Aorta (tissue), 5 donors: ENCODE measurements at places on chromosomes 5 and 9. TPM values are rescaled to one million over a fixed set of nuclear protein-coding genes. Genes with fewer than 3 reads are reported as not detected.
A peak's percentile ranks its signal among the peaks of the same experiment; 100 is the strongest.

XPA gene
- total RNA-seq: 23.4 TPM

DNA sequence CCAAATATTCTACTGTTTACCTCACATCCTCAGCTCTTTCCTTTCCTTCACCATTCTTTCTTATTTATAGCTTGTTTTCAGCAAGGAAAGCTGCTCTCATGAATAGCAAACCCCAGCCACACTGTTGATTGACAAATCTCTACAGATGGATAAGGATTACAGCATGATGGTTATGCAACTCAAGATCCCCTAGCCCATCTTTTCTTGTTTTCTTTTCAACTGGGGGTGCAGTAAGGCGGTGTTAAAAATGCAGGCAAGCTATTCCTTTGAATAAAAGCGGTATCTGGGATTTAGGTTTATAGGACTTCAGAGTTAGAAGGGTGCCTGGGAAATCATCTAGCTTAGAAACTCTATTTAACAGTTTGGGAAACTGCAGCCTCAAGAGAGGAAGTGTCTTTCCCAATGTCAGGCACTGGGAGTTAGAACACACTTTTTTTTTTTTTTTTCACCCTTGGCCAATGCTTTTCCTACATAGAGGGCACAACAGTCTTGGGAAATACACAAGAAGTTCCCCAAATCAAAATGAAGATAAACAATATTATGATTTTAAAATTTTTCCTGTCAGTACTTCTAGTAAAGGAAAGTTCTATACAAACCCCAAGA, 2.6 kb downstream of the SPARC start:
- DNase-seq: no peak
- no peaks in the 10 kb centered on the region for H3K36me3 ChIP-seq
- no peaks in the 10 kb centered on the region for H3K27me3 ChIP-seq
- peak overlapping the region; percentile 17 for H3K27ac ChIP-seq

DNA sequence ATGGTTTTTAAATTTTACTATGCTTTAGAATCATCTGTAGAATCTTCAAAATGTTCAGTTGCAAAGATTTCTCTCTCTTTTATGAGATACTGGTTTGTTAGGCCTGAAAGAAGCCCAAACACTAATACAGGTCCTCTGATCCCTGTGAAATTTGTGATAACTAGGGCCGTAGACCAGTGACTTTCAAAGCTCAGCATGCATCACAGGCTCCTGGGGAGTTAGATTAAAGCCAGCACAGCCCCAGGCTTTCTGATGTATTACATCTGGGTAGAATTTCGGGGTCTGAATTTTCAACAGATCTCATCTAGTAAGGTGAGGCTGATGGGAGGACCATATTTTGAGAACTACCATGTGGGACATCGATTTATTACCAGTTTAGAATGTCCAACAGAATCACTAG, 194.1 kb upstream of the PTPRD start:
- H3K4me3 ChIP-seq: no peak overlapping the region
- DNase-seq: no peak
- no peak overlapping the region for H3K27ac ChIP-seq
- no peaks in the 10 kb centered on the region for H3K27me3 ChIP-seq

DNA sequence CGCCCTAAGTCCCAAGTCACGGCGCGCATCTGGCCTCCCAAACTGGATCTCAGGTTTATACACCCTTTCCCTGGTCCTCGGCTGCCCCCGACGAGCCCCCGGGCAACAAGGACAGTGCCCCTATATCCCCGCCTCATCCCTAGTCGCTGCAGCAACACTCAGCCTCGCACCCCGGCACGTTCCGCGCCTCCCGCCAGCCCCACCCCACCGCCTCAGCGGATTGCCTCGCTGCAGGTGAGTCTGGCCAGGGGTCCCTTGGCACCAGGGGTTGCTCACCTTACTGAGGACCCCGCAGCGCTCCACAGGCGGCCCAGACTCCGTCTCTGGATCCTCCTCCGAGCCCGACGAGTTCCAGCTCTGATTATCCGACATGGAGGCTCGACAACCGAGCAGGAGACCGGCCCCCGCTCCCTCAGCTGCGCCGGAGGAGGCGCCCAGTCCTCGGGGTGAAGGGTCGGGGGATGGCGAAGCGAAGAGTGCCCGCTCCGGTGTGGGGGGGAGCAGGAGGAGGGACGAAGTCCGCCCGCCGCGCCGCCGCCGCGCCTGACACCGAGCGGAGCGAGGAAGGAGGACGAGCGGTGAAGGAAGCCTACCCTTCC, 494 bp downstream of the CERT1 start:
- H3K27ac ChIP-seq: no peak overlapping the region
- no peaks in the 10 kb centered on the region for H3K27me3 ChIP-seq
- H3K36me3 ChIP-seq: no peaks in the 10 kb centered on the region
- peak; percentile 75 for DNase-seq
- H3K4me3 ChIP-seq: peak overlapping the region; percentile 67

EGR1 gene
- total RNA-seq: 669 TPM

RNF130 gene
- 95.8 TPM for total RNA-seq

TMEM174 gene
- total RNA-seq: not detected

PDGFRB gene
- 217 TPM for total RNA-seq

IQGAP2 gene
- 27.0 TPM for total RNA-seq

DNA sequence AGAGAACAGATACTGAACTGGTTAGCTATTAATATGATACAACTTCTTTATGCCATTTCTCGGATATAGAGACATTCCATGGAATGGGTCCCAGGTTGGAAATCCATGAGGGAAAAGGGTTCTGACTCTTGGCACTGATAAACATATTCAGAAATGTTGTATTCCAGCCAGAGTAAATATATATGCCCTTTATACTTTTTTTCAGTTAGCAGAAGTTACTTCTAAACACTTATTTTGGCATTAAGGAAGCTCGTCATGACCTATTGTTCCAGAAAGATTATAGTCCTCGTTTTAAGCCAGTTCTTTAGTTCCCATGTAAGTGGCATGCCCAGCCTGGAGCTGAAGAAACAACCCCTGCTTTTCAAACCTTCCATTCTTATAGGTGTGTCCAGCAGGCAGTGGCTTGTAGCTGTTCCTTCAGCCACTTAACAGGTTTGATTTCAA, 181.6 kb downstream of the CD180 start:
- peak overlapping the region; percentile 31 for H3K4me3 ChIP-seq
- H3K27me3 ChIP-seq: no peaks in the 10 kb centered on the region
- H3K36me3 ChIP-seq: no peaks in the 10 kb centered on the region
- no peak for DNase-seq

DNA sequence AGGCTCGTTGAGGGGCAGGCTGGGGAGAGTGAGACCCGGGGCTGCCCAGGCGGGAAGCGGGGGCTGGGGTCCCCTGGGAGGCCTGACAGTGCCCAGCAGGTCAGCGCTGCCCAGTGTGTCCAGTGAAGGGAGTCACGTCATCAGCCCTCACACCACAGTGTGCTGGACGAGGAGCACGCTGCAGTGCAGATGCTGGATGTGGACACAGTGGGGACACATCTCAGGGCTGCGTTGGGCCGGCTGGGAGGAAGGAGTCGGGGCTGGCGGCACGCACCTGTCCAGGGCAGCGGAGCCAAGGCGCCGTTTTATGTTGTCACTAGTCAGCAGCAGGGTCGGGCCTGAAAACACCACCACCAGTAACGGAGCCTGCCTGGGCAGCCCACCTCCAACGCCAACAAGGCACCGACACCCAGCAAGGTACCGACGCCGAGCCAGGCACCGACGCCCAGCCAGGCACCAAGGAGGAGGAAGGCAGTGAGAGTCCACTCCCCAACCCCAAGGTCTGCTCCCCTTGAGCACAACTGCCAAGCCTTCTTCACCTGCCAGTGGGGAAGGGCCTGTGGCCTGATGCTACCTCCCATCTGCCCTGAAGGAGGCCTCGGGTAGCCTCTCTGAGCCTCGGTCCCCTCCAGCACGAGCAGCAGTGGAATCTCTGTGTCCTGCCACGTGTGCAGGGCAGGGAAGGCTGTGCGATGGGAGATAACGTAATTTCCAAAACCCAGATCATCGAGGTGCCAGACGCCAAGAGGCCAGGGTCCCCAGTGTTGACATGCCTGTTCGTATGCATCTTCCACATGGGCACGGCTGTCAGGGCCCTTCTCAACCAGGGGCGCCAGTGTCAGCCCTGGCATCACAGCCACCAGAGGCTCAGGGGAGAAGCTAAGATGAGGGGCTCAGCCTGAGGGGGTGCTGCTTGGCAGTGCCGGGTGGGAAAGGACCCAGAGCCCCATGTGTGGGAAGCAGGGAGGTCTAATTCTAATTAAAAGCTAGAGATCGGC, 21.9 kb upstream of the NSMF start:
- peak; percentile 72 for DNase-seq
- H3K27ac ChIP-seq: no peak overlapping the region
- no peaks in the 10 kb centered on the region for H3K4me1 ChIP-seq
- no peak overlapping the region for H3K4me3 ChIP-seq
- no peaks in the 10 kb centered on the region for H3K36me3 ChIP-seq

CAMK4 gene
- 0.62 TPM for total RNA-seq

SLC6A3 gene
- total RNA-seq: 0.23 TPM

DNA sequence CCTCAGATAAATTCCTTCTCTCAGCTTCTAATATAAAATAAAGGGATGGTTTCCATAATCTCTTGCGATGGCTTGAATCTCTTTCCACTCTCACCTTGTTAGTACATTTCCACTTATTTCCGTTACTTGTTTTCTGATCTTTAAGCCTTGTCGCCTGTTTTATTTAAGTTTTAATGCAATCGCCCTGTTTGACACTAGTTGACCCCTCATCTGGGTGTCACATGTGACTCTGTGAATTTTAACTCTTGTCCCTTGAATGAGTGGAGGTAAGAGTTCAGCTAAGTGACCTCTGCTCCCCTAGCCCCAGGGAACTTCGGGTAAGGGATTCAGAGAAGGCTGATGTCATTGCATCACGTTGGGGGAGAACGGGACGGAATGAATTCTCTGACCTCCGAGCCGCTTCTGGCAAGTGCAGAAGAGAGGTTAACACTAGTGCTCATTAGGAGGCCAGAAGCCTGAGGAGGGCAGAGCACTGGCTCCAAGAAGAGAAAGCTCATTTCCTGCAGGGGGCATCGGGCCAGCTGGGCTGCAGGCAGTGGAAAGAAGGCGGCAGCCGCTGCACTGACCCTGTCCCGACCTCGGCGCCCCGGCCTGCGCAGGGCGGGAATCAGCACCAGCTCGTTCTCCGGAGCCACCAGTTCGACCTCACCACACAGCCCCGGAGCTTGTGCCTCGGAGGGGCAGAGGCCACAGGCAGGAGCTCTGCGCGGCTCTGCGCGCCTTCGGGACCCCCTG, 569 bp downstream of the HINT2 start:
- H3K4me1 ChIP-seq: no peaks in the 10 kb centered on the region
- H3K27ac ChIP-seq: peak overlapping the region; percentile 58
